ENCODE measurements at places on chromosomes 16 and 17.

DNA sequence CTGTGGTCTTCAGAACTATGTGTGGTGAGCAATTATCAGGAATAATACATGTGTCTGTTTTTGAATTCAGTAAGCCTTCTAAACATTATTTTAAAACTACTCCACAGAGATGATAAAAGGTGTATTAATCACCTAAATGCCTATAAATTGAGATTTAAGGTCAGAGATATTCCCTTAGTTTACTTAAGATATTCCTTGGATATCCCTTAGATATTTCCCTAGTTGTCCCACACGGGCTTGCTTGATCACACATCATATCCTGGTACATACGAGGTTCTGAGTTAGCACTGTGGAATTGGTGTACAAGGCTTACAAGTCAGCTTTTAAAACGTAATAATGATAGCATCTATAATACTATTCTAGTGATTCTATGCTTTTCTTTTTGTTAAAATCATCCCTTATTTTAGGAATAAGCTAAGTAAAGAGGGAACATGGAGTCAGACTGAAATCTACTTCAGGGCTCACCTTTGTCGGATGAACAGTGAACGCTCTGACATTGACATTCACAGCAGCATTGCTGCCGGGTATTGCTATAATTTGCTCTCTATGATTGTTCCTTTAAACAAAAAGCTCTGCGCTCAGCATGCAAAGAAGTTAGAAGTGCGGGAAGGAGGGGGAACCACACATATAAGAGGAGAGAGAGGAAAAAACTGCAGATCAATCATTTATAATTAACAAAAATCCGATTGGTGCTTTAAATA, 136.5 kb downstream of the SKAP1 start:
- no peak for DNase-seq

DNA sequence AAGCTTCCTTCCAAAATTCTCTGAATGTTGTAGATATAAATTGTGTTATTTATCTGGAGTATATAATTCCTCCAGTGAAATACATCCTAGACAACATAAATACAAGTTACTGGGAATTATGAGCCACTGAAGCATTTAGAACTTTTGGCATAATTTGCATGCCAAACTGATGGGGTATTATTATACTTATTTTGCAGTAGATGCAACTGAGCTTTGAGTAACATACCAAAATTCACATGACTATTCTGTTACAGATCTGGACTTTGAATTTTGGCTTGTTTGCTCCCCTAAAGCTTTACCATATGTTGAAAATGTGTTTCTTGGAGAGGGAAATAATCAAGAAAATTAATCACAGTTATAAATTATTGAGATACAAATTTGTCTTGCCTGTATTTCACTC, 372.5 kb downstream of the CDH11 start:
- no peak for DNase-seq

DNA sequence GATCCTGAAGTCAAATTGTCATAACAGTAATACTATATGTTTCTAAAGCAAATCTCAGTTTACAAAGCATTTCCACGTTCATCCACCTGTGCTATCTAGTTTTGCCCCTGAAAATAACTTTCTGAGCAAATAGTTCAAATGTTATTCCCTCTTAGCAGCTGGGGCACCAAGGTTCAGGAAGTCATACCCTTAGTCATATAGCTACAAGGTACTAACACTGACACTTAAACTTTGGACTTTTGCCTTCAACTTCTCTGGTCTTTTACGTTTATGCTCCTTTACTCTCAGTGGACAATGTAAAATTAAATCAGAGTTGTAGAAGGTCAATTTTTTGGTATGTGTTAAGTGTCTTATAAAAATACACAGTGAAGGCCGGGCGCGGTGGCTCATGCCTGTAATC, 33.0 kb downstream of the COX11 start:
- DNase-seq, result no peak

DNA sequence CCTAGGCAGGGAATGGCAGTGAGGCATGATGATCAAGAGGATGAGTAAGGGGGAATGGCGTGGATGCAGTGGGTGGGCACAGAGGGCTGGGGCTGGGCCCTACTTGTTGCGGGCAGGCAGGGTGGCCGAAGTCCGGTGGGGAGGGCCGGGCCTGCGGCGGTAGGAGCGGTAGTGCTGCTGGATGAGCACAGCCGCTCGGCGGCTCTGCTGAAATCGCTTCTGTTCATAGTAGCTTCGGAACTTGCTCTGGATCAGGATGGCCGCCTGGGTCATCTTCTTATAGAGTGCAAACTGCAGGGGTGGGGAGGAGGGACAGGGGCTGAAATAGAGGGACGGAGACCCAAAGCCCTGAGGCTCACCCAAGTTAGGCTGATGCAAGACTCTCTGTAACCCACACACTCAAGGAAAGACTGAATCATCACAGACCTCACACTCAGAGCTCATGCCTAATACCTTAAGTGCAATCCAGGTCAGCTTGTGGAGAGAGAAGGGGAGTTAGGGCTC, 1.5 kb upstream of the SPAG7 start:
- no peak for DNase-seq

DNA sequence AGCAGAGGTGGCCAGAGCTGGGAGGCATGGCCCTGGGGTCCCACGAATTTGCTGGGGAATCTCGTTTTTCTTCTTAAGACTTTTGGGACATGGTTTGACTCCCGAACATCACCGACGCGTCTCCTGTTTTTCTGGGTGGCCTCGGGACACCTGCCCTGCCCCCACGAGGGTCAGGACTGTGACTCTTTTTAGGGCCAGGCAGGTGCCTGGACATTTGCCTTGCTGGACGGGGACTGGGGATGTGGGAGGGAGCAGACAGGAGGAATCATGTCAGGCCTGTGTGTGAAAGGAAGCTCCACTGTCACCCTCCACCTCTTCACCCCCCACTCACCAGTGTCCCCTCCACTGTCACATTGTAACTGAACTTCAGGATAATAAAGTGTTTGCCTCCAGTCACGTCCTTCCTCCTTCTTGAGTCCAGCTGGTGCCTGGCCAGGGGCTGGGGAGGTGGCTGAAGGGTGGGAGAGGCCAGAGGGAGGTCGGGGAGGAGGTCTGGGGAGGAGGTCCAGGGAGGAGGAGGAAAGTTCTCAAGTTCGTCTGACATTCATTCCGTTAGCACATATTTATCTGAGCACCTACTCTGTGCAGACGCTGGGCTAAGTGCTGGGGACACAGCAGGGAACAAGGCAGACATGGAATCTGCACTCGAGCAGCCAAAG, 2.3 kb downstream of the CSF3 start:
- no peak for DNase-seq

DNA sequence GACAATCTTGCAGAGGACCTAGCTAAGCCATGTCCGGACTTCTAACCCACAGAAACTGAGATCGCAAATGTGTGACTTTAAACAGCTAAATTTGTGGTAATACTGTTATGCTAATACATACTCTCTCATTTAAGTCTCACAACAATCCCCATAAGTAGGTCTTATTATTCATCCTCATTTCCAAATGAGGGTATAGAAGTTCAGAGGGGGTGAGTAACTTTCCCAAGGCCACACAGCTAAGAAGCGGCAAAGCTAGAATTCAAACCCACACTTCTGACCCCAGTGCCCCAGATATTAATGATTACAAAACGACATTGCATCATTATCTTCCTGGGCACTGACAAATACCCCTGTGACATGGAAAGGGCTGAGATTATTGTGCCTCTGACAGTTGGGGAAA, 81.4 kb downstream of the CNGB1 start:
- DNase-seq, result no peak

GRCh38 chr16:49281843-49282642, 405 bp upstream of the CBLN1 start:
- no peak for DNase-seq

DNA sequence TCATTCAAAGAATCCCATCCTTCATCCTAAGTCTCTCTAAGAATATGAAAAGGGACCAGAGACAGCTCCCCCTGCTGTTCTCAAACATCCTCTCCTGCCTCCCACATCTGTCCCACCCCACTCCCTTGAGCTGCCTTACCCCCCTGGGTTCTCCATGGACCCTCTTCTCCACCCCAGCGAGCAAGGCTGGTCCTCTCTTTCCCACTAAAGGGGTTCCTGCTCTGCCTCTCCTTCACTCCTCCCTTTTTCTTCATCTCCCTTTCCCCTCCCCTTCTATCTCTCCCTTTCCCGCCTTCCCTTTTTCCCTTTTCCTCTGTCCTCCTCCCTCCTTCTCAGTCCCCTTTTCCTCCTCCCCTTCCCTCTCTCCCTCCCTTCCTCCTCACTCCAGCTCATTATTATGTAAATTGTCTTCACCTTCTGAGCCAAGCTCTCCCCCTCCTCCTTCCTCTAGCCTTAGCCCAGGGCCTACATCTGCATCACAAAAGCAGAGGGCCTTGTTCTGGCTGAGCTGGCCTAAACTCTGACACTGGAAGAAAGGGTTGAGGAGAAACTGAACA, 90.0 kb downstream of the GNAO1 start:
- no peak for DNase-seq

DNA sequence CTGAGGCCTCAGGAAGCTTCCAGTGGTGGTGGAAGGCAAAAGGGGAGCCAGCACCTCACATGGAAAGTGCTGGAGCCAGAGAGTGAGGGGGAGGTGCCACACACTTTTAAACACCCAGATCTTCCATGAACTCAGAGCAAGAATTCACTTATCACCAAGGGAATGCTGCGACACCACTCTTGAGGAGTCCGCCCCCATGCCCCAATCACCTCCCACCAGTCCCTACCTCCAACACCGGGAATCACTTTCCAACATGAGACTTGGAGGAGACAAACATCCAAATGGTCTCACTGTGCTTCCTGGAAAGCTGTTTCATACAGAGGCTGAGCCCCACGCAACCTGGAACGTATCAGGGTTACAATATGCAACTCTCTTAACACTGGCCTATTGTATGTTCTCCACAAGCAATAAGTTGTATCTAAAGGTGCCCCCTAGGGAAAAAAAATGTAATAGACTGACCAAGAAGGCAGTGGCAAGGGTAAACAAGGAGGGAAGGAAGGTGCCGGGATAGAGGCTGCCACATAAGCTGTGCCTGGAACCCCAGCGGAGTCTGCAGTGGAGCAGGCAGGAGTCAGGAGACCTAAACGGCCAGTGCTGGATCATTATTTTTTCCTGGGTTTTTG, 106.7 kb upstream of the FOXF1 start:
- no peak for DNase-seq

GRCh38 chr17:38731526-38732294, 1.6 kb downstream of the CISD3 start:
- DNase-seq, result no peak

GRCh38 chr17:80468242-80468641, 8.2 kb downstream of the NPTX1 start:
- no peak for DNase-seq

GRCh38 chr16:1729445-1729844, 23.4 kb downstream of the MAPK8IP3 start:
- no peak for DNase-seq

- no peak for DNase-seq
These were observed 9.2 kb downstream of the KRT33B start for GRCh38 chr17:41360296-41360995.

DNA sequence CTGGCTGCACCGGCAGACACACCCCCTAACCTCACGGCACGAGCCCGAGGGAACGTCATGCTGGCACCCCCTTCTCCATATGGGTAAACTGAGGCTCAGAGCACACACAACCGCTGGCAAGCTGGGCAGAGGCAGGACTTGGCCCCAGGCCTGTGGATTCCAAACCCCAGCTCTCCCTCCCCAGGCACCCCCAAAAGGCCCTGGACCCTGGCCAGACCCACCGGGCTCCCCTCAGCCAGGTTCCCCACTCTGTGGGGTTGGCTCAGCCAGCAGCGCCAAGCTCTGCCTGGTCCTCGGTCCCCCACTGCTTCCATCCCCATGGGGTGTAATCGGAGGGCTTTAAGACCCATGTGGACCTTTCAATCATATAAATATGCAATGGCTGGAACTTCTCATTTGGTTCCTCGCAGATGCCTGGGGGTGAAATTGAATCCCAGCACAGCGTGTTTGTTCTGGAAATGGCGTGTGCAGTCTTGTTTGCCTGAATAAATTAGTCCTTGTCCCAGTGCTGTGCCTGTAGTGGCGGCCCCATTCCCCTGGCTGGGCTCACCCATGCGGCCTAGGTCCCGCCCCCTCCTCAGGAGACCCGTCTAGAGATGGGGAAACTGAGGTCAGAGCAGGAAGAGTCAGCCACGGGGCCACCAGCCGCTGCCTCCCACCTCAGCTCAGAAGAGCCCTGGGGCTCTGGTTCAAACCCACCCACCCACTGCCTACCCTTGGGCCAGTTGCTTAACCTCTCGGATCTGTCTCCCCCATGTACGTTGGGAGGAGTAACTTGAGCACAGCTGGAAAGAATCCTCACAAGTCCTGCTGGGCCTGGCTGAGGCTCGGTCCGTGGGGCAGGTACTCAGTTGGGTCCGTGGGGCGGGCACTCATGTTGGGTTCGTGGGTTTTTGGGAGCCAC, 57.3 kb downstream of the ZFPM1 start:
- DNase-seq, result no peak

GRCh38 chr17:78103311-78103710, 25.2 kb downstream of the TMC6 start:
- no peak for DNase-seq

- no peak for DNase-seq
These were observed 64.5 kb downstream of the NDE1 start for GRCh38 chr16:15714393-15715172.

DNA sequence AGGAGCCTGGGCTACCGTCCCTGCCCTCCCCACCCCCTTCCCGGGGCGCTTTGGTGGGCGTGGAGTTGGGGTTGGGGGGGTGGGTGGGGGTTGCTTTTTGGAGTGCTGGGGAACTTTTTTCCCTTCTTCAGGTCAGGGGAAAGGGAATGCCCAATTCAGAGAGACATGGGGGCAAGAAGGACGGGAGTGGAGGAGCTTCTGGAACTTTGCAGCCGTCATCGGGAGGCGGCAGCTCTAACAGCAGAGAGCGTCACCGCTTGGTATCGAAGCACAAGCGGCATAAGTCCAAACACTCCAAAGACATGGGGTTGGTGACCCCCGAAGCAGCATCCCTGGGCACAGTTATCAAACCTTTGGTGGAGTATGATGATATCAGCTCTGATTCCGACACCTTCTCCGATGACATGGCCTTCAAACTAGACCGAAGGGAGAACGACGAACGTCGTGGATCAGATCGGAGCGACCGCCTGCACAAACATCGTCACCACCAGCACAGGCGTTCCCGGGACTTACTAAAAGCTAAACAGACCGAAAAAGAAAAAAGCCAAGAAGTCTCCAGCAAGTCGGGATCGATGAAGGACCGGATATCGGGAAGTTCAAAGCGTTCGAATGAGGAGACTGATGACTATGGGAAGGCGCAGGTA, 762 bp downstream of the CDK12 start:
- DNase-seq, result no peak
